ENCODE measurements at places on chromosomes 3 and 15.
A peak's percentile ranks its signal among the peaks of the same experiment; 100 is the strongest.

GRCh38 chr15:81516461-81516860, 142.4 kb upstream of the TMC3 start:
- DNase-seq: peak; percentile 75

- no peak for DNase-seq
Observed at GRCh38 chr3:3578718-3579117, 220.5 kb upstream of the LRRN1 start.

- DNase-seq: no peak
Observed at GRCh38 chr3:173402656-173403055, 5.1 kb downstream of the NLGN1 start.

- no peak for DNase-seq
Observed at GRCh38 chr3:150362515-150363302, 45.4 kb upstream of the TSC22D2 start.

DNA sequence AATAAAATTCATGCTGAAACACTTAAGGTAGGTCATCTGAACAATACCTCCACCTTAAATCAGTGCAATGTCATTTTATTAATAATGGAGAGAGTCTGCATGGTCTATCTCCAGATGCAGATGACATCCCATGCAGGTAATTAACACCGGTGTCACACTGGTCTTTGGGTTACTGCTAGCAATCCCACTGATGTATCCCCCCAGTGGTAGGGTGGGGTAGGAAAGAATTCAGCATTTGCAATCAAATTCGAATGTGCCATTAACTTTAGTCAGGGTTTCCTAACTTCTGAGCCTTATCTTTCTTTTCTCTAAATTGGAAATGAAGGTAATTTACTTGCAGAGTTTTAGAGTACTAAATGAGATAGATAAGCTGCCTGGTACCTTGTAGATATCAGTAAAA, 44.4 kb downstream of the KIF15 start:
- no peak for DNase-seq

- DNase-seq: peak; percentile 88
Observed at GRCh38 chr3:151795276-151795675, 18.6 kb upstream of the AADAC start.

GRCh38 chr15:40845511-40846284, 1.9 kb downstream of the SPINT1 start:
- no peak for DNase-seq

DNA sequence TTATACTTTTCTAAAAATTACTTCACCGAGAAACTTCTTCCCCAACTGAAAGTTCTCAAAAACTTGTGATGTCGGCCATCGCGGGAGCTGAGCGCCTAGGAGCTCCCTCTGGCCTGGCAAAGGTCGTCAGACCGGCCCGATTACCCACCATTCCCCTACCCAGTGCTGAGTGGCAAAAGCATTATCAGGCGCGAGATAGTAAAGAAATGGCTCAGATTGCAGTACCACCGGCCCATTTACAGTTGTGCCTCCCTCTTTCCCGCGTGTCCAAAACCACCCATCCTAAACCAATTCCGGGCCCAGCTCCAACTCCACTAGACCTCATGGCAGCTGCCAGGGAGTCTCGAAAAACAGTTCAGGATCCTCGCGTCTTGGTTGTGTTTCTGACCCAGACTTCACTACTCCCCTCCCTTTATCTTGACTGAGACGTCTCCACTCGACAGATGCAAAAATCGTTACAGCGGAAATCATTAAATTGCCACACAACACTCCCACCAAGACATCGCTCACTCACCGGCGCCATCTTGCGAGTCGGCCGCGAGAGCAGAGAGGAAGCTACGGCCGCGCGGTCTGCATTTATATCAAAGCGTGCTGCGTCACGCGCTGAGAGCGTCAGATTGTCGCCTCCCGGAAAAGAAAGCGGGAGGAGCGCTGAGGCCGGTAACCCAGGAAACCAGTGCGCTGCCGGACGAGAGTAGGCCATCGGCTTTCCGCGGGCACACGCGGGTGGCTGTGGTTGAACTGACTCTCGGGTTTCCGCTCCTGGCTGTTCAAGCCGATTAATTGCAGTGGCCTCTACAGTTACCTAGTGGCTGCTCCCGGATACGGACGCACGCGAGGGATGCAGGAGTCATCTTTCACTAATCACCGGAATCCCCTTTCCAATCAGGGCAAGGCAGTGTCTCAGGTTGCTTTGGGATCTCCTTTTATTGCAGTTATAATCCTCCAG, at the start of gene RPL22L1:
TSS of gene RPL22L1 (minus strand) at position 551 of the 949 bp plus-strand sequence. CDS start at position 523, 28 bp downstream.
- peak; percentile 96 for DNase-seq

DNA sequence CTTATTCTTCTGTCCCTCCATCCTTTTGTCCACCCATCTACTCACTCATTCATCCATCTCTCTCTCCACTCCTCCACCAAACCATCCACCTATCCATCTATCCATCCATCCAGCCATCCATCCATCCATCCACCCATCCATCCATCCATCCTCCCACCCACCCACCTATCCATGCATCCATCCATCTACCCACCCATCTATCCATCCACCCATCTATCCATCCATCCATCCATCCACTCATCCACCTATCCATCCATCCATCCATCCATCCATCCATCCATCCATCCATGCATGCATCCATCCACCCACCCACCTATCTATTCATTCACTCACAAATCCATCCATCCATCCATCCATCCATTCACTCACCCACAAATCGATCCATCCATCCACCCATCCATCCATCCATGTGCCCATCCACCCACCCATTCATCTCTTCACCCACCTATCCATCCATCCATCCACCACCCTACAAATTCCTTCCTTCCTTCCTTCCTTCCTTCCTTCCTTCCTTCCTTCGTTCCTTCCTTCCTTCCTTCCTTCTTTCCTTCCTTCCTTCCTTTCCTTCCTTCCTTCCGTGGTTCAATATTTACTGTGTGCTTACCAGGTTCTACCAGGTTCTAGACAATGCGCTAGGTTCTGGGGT, 17.3 kb downstream of the ATP2B2 start:
- DNase-seq: no peak

DNA sequence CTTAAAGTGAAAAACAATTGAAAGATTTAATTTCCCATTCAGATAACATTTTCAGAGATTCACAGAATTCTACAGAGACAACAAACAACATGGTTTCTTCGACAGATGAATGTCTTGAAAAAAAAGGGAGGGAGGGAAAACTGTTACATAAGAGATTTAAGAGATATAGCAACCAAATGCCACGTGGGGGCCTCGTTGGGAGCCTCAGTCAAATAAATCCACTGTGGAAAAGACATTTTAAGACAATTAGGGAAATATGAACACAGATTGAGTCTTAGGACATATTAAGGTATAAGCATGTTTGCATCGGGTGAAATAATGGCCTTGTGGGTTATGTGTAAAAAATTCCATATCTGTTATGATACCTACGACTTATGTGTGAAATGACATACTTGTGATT, 5.0 kb upstream of the PRRT3 start:
- no peak for DNase-seq

GRCh38 chr15:57251941-57252340, 124.4 kb upstream of the CGNL1 start:
- DNase-seq: peak; percentile 52

DNA sequence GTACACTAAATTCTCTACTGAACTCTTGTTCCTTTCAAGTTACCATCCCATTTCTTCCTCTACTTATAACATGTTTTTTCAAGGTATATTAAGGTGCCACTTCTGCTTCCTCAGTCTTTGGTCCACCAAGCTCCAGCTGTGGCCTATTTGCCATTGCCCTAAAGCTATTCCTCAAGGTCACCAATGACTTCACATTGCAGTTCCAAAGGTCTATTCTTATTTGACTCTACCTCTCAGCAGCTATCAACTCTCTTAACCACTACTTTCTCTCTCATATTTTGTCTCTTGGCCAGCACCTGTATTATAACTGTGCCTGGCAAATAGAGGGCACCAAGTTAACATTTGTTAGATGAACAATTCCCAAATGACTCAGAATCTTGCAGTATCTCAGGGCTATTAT, 354.7 kb downstream of the PLCL2 start:
- DNase-seq: no peak

- DNase-seq: no peak
Observed at GRCh38 chr3:79154865-79155264, 612.9 kb downstream of the ROBO1 start.

GRCh38 chr15:92910451-92910850, 10.3 kb downstream of the CHD2 start:
- no peak for DNase-seq

DNA sequence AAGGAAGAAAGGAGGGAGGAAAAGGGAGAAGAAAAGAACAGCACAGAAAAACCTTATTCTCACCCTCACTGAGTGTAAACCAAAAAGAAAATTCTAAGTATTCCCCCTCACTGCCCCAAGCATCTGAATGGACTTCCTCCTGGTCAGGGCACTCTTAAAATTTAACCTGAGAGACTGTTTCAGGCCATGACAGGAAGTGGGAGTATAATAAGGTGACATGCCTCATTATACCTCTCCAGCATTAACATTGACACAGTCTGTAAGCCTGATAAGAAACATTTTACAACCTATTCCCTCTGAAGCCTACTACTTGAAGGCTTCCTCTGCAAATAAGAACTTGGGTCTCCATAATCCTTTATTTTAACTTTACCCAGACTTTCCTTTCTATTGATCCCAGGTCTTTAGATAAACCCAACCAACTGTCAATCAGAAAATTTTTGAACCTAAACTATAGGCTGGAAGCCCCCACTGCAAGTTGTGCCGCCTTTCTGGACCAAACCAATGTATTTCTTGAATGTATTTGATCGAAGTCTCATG, 41.7 kb downstream of the SLCO2A1 start:
- no peak for DNase-seq

GRCh38 chr3:151816091-151816604, 2.2 kb downstream of the AADAC start:
- peak; percentile 55 for DNase-seq

DNA sequence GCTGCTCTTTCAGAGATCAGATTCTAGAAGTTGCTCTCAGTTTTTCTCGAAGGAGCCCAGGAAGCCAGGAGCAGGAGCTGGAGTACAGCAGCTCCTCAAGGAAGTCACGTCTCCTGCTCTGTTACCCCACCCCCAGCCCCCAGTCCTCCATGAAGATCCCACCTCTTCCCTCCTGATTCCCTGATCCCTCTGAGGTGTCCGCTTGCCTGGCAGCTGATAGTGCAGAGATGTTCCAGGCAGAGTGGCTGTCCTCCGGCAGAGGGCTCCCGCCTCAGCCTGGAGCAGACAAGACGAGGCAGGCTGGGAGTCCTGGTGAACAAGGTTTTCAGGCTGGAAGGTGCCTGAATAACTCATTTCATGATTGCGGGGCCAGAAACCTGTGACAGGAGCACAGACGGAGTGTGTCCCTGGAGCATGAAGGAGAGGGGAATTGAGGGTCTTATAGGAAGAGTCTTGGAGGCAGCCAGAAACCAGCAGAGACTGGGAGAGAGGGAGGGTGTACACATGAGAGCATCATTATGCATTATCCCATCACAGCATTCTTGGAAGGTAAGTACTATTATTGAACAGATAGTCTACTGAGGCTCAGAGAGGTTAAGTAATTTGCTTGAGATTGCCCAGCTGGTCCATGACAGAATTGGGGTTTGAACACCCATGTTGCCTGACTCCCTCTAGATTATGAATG, 1.2 kb downstream of the HRH1 start:
- peak; percentile 89 for DNase-seq

GRCh38 chr3:33889394-33890039, 91.1 kb downstream of the PDCD6IP start:
- DNase-seq: no peak

- DNase-seq: no peak
Observed at GRCh38 chr15:64044300-64045100, 1.8 kb downstream of the DAPK2 start.

DNA sequence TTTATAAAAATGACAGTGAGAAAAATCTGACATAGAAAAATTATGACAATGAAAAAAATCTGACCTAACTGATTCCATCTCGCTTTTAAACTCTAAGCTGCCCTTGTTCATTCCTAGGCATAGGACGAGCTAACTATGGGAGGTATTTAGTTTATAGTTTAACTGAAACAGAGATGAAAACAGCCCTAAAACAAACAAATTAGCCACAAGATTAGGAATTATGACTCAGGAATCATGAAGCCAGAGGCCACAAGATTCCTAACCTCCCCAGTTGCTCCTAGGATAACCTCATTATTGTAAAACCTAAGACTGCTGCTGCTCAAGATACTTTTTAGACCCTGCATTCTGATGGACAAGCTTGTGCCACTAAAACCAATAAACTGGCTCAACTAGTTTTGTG, 122.7 kb upstream of the MNS1 start:
- no peak for DNase-seq

DNA sequence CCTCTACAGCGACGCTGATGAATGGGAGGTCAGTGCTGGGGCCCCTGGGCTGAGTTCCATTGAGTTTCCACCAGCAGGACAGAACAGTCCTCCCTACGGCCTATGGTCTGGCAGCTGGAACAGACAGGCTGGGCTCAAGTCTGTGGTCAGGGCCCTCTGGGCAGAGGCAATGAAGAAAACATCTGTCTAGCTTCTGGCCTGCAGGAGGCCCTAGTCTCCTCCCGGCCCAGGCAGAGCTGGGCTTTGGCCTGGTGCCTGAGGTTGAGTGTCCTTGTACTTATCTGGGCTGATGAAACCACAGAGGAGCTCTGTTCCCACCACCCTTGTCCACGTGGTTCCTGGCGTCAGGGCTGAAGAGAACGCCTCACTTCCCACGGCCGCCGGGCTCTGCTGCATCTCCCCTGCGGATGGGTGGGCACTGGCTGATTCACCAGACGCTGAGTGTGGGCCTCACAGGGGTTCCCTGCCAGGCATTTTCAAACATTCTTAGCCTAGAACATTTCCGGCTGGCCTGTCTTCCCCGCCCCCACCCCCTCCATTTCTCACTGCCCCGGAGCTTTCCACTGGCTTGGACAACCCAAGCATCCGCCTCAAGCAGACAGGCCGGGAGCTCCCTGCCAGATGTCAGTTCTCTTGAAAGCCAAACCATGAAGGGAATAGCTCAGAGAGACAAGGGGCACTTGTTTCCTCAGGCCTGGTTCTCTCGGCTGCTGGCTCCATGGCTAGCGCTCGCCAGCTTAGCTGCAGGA, 20.3 kb downstream of the PPCDC start:
- peak; percentile 93 for DNase-seq

GRCh38 chr3:187822402-187822801, 77.1 kb upstream of the BCL6 start:
- DNase-seq: no peak

DNA sequence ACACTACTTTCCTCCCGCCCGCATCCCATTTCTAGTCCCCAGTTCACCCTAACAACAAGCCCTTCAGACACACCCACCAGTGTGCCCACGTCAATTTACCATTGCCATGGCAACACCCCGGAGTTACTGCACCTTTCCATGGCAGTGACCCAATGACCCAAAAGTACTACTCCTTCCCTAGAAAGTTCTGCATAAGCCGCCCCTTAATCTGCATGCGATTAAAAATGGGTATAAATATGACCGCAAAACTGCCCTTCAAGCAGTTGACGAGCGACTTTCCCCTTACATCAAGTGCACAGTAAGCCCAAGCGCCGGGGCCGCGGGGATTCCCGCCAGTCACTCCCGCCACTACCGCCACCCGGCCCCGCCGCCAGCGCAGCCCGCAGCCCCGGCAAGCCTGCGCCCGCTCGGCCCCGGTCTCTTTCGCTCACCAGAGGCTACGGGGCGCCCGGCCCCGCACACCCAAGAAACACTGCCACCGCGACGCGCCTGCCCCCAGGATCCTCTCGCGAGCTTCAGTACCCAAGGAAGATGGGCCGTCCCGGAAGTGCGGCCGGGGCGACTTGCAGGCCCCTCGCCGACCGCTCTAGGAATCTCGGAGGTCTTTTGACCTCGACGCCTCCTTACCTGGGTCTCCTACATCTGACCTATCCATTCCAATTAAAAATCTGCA, 27.2 kb upstream of the ZNF502 start:
- peak; percentile 82 for DNase-seq

All from fibroblast of skin of right quadriceps (primary cell).